Amniotic stem cell (primary cell): ENCODE measurements at places on chromosomes 5 and 9.

DNA sequence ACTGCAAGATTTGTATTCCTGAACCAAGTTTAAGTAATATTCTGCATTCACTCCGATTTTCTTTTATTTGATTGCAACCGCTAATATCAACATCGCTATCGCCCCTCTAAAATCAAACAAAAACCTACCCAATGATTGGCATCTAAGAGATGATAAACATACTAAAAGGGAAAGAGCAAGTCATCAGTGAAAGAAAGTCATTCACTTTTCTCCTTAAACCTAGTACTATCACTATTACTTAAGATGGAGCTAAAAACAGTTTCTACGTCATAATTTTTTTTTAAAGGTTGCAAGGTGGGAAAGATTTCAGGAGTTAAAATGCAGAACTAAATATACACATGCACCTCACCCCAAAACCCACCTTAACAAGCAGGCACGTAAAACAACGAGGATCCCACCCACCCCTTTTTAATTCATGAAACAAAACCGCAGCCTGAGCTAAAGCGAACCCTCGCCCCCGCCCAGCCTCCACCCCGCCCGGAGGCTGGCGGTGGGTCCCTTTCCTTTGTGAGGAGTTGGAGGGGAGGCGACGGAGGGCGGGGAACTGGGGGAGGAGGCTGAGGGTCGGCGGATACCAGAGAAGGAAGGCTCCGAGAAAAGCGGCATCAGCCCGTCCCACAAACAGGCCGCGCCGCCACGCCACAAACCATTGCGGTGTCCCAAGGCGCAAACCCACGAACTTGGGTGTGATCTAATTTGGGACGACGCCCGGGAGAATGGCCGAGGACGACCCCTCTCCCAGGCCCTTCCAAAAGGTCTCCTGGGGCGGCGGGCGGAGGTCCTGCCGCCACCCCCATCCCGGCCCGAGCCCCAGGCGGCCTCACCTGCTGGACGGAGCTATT lies 861 bp downstream of the UBQLN1 start:
- DNase-seq, result no peak

GRCh38 chr5:115758356-115758755 lies 58.1 kb downstream of the CDO1 start:
- DNase-seq, result no peak

- no peak for DNase-seq
These were observed 4.0 kb upstream of the MEGF9 start for GRCh38 chr9:120718316-120718715.

GRCh38 chr9:121260457-121261106 lies 7.4 kb upstream of the GSN start:
- no peak for DNase-seq

DNA sequence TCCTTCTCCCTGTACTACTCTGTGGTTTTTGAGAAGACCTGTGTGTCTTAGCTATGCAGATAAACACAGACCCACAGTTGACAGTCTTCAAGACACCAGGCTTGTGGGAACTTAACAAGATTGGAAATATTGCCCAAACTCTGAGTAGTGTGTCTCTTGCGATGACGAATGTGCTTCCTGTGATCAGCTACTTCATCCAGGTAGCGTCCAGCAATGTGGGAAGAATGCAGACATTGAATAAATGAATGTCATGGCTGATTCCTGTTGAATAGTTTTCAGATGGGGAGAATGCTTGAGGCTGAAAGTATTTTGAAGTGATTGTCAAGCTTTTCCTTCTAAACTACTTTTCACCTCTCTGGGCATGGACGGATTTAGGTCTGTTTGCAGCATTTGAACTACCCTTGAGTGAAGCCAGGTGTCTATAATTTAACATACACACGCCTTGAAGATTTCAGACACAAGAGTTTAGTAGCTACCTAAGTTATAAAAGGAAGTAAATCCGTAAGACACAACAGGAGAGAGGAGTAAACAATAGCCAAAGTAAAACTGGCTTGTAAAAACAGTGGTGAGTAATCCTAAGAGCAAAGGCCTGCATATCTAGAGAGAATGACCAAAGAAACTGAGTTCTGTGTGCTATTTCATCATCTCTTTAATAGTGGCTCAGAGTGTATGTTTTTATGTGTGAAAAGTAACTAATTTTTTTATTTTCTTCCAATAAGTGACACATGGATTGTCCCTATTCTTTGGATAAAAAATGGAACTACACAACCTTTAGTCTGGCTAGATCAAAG lies 30.0 kb upstream of the ARL14EPL start:
- DNase-seq, result no peak
